Activated T-helper 2 cell treated with anti-CD3 and anti-CD28 coated beads, Interferon-gamma antibody, Interleukin-2, Interleukin-4, amounts not matched to agents 10 μg/mL and 5 μg/mL and 100 μg/mL, durations not matched to agents 14 hours and 24 hours and 36 hours (primary cell): ENCODE measurements at places on chromosomes 1 and 21. TPM values are rescaled to one million over a fixed set of nuclear protein-coding genes. Genes with fewer than 3 reads are reported as not detected.
A peak's percentile ranks its signal among the peaks of the same experiment; 100 is the strongest.

CD5L gene
- not detected in 2 replicates for total RNA-seq

GREM2 gene
- not detected in 2 replicates for total RNA-seq

OR6N1 gene
- total RNA-seq = not detected in 2 replicates

PAX7 gene
- not detected in 2 replicates for total RNA-seq

TIE1 gene
- 2.9 and 3.1 TPM in 2 replicates for total RNA-seq

SH2D5 gene
- 0.05 and 0.16 TPM in 2 replicates for total RNA-seq

C1orf185 gene
- total RNA-seq = not detected in 2 replicates

DNA sequence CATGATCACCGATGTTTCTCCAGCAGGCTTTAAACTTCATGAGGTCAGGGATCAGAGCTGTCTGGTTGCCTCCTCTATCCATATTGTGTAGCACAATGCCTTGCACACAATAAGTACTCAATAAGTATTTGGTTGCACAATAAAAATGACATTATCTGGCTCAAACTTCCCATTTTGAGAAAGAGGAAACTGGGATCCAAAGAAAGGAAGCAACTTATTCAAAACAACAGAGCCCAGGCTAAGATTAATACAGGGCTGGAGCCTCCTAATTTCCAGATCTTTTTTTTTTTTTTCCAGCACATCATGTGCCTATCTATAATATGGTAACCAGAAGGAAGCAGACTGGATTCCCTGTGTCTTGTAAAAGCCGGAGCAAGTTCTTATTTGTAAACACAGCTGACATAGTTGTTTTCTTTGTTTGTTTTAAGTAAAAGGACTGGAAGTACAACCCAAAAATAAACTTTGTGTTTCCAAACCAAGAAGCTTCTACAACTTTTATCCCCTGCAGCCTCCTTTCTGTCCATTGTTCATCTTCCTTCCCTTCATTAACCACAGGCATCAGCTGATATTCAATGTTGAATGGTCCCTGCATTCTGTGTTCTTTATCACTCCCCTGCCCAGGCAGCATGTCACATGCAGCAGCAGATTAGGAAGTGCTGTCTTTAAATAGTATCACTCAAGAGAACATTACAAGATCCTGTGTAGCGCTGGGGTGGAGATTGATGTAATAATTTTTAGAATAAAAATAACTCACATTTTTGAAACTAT lies 71.2 kb upstream of the HOOK1 start:
- no peak for DNase-seq

- DNase-seq = no peak
Observed at GRCh38 chr1:11802616-11802972, 3.2 kb downstream of the MTHFR start.

GRCh38 chr1:224852901-224853568 lies 76.4 kb upstream of the DNAH14 start:
- DNase-seq = no peak

DNA sequence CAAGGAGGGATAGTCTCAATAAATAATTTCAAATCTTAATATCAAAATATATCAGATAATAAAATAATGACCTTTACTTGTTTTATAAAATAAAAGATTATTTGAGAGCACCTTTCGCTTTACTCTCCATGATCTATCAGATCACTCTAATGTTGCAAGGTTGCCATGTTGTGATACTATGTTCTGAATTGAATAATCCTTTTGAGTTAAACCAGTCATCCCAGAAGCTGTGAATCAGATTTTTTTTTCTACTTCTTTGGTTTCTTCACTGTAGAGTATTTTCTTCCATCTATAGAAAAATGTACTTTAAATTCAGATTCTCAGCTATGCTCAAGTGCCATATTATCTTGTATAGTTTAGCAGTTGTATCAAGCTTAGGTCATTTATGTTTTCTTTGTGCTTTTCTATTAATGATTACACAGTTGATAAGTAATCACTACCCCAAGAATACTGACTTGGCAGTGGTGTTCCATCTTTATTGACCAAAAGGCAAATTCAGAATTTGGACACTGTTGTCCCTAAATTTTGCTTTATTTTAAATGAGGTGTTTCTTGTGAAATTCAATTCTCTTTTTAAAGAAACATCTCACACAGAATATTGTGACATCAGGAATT lies 32.9 kb downstream of the BRDT start:
- DNase-seq = no peak

DNA sequence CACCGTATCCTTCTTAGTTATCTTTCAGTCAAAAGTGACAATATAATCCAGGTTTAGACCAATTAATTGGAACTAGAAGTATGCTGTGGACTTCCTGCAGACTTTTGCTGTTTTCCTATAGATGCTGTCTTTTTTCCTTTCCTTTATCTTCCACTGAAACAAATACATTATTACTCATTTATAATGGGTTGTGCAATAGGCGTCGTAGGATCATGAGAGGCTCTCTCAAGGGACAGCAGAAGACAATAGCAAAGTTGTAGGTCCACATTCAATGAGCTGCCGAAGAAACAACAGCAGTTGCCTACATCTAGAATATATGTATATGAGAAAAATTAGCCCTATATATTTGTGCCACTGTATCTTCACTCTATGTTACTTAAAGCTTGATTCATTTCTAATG lies 371.6 kb downstream of the AMY1C start:
- no peak for DNase-seq

DNA sequence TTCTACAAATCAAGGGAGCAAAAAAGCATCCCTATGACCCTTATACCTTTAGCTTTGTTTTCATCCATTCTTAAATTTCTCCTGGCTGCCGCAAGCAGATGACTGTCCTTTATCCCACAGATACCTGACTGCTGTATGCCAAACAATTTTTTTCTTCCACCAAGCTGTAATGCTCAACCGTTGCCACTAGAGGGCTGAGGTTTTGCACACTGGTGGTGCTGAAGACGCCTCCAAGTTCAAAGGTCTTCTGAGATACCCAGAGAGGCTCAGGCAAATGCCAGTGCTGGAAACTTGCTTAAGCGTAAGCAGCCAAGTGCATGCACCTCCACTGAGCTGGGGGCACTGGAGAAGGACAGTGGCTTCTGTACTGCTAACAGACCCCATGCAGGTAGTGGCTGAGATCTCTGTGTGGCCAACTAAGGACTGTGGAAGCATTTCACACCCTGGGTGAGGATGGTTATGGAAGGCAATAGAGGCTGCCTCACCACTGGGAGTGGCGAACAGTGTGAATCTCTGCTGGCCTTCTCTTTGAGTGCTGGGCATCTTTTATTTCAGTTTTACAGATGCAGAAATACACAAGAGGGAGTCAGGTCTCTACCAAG lies 28.5 kb downstream of the CNIH3 start:
- peak; percentile 45 for DNase-seq

DNA sequence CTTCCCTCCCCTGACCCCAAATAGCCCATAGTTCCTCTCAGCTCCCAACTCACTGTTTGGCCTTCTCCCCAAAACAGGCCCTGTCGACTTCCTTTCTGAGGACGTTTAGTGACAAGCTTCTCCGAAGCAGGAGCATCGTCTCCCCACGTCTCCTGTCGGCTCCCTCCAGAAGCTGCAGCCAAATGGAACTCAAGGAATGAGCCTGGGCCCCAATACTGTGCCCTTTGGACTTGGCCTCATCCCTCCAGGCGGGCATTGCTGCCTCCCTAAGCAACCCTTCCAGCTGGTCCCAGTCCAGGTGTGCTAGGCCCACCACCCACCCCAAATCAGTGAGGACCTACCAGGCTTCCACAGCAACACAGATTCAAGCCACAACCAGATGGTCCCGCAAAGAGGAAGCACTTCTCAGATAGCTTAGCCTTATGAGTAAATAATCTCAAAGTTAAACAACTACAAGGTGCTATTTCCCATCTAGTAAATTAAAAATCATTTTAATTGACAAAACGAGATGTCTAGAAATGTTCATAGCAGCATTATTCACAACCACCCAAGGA lies 33.0 kb downstream of the ACOT7 start:
- no peak for DNase-seq

- no peak for DNase-seq
Observed at GRCh38 chr1:221832617-221833016, 90.7 kb upstream of the DUSP10 start.

DNA sequence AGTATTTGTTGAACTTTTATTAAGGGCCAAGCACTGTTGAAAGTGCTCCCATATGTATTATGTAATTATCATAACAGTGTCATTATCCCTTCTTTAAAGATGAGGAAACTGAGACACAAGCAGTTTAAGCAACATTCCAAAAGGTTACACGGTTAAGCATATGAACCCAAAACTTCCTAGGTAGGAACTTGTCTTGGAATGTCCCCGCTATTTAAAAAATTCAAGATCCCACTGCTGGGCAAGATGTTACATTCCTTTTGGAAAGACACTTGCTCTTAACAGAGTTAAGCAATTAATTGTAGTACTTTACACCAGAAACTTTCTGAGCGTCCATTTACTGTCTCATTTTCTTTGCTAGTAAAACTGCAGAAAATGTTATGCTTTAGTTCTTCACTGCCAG lies 15.6 kb downstream of the LMO4 start:
- no peak for DNase-seq

DNA sequence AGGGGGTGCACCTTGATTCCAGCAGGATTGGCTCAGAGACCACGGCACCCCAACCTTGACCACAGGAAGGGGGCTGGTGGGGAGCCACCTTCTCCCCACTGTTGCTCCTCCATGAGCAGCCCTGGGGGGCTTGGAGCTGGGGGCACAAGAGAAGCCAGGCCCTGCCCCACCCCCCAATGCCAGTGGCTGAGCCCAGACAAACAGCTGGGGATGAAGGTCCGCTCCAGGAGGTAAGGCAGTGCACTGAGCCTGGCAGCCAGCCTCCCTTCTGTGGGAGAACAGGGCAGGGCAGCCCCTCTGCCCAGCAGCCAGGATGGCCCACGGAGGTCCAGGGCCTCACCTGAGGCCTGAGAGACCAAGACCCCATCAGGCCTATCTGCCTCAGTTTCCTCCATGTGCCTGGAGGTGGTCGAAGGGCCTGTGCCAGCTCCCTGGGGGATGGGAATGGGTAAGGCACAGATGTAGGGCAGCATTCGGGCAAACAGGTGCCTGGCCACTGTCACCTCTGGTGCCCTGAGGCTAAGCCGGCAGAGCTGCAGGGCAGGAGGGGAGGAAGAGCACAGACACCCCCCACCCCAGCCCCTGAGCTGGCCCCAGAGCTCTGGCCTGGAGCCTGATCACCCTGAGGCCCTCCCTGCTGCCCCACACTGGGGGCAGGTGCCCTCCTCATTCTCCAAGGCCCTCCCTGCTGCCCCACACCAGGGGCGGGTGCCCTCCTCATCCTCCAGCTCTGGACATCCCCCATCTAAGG lies 7.1 kb downstream of the ITGB2 start:
- DNase-seq = no peak

- DNase-seq = no peak
Observed at GRCh38 chr1:169120066-169120465, 13.6 kb downstream of the ATP1B1 start.

- DNase-seq = no peak
Observed at GRCh38 chr1:24127801-24128363, 15.1 kb downstream of the IL22RA1 start.

DNA sequence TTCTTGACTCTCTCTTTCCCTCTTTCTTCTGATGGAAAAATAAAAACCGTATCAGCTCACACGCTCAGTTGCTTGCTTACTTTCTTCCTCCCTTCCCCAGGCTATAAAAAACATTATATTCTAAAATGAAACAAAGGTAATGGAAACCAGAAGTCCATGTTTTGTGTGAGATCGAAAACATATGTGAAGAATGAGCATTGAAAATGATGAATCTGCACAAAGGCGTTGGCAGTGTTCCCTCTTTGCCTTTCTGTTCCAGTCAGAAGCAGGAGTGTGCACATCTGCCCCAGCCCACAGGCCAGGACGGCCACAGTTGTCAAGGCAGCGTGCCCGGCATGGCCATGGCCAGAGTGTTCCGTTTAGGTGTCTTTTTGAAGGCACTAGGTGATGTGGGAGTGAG lies 185.3 kb upstream of the USP24 start:
- no peak for DNase-seq

DNA sequence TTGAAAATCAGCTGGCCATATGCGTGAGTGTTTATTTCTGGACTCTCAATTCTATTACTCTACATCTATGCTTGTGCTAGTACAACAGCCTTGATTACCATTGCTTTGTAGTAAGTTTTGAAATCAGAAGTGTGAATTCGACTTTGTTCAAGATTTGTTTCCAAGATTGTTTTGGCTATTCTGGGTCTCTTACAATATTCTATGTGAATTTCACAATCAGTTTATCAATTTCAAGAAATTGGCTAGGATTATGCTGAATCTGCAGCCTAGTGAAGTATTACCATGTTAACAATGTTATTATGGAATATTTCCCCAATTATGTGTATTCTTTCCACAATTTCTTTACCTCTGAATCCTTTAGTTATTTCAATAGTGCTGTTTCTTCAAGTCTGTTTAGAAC lies 19.5 kb downstream of the SFPQ start:
- no peak for DNase-seq

DNA sequence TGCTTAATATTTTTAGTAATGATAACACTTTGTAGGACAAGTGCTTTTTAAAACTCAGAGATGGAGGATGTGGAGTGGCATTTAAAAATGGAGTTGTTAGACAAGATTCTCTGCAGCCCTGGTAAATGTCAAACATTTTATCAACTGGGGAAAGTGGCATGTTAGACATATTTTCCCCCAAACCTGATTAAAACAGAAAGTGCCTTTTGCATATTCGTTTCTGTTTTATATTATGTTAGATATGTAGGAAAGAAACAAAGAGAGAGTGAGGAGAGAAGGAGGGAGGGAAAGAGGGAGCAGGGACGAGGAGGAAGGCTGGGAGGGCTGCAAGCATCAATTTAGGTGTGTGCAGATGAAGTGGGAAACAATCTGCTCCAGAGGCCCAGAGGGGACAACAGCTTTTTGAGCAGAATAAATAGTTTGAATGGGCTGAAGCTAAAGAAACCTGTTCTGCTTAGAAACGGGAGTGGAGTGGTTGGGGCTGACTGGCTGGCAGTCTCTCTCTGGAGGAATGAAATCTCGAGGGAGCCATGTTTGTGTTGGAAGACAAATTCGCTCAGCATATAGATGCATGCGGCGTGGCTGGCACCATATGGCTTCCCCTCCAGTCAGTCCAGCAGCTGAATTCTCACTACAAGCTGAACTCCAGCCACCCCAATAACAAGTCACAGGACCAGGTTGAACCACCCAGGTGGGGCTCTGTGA lies 502.2 kb downstream of the AJAP1 start:
- DNase-seq = no peak

GRCh38 chr1:176989023-176989422 lies 175.5 kb downstream of the ASTN1 start:
- DNase-seq = no peak
